Fibroblast of lung (primary cell): ENCODE measurements at places on chromosomes 7 and 10. TPM values are rescaled to one million over a fixed set of nuclear protein-coding genes. Genes with fewer than 3 reads are reported as not detected.

DNA sequence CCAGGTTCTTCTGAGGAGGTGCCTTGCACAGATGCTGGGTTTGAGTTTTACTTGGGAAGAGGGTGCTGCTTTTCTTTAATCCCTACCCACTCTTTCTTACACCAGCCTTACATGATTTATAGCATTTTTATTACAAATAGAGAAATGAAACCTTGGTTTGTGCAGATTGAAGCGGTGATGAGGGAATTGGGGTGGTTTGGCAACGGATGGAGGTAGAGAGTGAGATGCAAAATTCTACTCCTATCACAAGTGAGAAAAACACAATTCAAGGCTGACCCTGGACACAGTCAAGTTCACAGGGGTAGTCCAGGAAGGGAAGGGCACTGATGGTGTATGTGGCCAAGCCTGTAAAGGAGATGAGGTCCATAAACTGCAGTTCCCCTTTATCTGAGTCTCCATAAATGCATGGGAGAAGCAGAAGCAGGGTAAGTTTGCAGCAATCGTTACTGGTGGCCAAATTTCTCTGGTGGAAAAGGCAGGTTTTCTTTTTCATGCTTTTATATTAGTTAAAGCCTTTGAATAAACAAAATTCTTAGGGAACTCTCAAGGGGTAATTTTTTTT is 214.3 kb downstream of the JAZF1 start:
- DNase-seq = no peak

Gene SFR1
- 5.4 and 6.2 TPM in 2 replicates for total RNA-seq

Gene UTF1
- total RNA-seq = not detected in 2 replicates

Gene C7orf25
- 5.9 and 8.8 TPM in 2 replicates for total RNA-seq

DNA sequence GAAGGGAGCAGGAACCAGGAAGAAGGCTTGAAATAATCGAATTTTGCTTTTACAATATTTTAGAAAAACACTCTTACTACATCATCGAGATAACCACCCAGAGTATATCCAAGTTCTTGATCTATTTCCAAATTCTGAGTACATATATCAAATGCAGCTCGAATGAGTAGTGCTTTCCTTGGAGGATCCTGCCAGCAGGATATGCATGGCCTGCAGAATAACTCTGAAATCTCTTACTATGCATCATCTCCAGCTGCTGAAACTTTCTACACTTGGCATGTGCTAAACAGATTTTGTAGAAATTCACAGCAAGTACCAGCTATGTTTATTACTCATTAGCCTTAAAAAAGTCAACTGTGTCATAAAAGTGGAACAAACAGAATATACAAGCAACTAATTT is 44.0 kb upstream of the ANK3 start:
- DNase-seq = peak; percentile 91

Gene CASP7
- 23.1 and 28.9 TPM in 2 replicates for total RNA-seq

- DNase-seq = no peak
These were observed 49.1 kb downstream of the PLCE1 start for GRCh38 chr10:94042834-94043175.

DNA sequence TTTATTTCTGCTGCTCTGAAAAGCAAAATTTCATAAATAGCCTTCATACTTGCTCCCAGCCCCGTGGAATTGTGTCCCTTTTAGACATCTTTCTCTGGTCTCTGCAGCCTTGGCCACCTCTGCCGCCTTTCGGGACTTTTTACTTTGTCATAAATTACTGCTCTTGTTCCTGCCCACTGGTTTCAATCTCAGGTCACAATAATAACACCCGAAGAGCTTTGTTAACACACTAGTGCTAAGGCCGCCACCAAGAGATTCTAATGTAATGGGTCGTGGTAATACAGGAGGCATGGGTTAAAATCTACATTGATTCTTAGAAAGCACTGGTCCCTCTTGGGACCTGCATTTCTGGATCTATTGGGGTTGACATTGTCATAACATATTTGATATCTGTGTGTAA is 276.0 kb upstream of the VWC2 start:
- no peak for DNase-seq

Gene SAP25
- not detected in 2 replicates for total RNA-seq

Gene FFAR4
- total RNA-seq = not detected in 2 replicates

DNA sequence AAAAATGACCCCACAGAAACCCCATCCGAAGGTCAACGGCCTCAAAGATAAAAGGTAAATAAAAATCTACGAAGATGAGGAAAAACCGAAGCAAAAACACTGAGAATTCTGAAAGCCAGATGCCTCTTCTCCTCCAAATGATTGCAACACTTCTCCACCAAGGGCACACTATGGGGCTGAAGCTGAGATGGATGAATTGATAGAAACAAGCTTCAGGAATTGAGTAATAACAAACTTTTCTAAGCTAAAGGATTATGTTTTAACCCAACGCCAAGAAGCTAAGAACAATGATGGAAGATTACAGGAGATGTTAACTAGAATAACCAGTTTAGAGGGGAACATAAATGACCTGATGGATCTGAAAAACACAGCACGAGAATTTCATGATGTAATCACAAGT is 127.8 kb downstream of the MACC1 start:
- no peak for DNase-seq
